ENCODE measurements at places on chromosomes 16 and 17.
A peak's percentile ranks its signal among the peaks of the same experiment; 100 is the strongest.

- DNase-seq, result no peak
Measured at GRCh38 chr16:49854188-49854795, 1.6 kb downstream of the ZNF423 start.

GRCh38 chr17:54950116-54950515 is 18.3 kb downstream of the COX11 start:
- DNase-seq, result no peak

DNA sequence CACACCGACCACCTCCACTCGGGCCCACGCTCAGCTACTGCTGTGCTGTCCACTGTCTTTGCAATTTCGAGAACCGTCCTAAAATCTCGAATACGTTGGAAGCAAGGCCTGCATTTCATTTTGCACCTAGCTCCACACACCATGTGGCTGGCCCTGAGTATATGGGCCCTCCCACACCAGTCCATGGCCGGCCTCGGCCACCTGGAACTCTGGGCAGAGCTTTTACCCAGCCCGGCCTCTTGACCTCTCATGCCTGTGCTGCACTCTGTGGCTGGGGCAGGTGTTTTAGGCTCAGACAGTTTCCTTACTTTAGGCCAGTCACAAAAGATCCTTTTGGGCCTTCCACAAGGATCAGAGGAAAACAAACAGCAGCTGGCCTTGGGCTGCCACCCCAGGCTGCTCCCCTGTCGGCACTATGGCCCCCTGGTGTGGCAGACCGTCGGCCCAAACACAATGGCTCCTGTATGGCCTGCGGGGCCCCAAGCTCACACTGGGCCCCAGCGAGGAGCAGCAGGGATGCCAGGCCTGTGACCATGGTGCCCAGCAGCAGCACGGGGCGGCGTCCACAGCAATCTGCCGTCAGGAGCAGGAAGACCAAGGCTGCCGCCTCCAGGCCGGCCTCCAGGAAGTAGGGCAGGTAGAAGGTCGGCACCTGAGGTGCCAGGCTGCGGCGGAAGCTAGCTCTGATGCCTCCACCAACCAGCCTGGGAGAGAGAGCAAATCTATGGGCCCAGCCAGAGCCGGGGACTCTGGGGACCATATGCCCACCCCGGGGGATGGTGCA is 2.5 kb downstream of the SLC22A31 start:
- no peak for DNase-seq

DNA sequence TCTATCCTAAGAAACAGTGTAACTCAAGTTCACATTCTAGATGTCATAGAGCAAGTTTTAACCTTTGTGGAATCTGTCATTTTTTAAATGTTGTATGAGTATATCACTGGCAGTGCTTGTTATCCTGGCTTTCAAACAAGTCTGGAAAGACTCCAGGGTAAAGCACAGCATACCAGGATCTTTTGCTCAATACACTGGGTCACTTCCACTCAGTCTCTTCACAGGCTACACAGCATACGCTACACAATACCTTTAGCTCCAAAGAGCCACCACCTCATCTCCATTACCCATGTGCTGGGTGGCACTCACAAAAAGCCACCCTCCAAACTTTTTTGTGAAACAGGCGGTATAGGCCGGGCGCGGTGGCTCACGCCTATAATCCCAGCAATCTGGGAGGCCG is 69.5 kb downstream of the PARN start:
- DNase-seq, result no peak

DNA sequence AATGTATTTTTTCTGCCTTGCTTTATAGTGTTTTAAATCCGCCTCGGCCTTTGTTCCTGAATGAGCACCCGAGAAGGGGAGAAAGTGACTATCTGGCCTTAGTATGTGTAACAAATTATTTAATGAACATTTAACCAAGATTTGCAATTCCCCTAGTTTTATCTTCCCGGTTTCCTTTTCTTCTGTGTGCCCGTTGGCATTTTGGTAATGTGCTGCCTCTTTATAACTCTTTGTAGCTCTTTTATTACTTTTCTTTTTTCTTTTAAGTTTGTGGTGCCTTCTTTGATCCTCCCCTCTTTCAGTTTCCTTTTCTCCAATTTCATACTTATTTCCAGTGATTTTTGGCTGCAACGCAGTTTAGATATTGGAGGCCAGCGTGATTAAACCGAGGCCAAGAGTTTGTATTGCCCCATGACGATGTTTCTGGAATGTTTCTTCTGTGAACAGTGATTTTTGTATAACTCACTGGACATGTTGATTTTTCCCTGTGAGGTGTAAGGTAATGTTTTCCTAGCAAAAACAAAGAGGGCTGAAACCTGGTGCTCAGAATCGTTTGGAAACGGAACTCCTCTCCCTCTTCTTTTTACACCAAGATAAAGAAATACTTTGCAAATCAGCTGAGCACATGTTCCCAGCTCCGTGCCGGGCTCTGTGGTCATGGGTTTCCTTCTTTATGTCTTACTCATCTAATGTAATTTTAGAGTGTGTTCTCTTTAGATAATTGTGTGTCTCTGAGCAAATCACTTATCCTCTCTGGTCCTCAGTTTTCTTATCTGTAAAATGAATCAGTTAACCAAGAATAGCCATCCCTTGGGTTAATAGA is 344.3 kb downstream of the WWOX start:
- DNase-seq, result peak; percentile 20

- DNase-seq, result peak; percentile 63
Measured at GRCh38 chr16:31874366-31875111, 932 bp downstream of the ZNF267 start.

GRCh38 chr17:2343421-2343820 is 6.1 kb downstream of the SGSM2 start:
- no peak for DNase-seq

DNA sequence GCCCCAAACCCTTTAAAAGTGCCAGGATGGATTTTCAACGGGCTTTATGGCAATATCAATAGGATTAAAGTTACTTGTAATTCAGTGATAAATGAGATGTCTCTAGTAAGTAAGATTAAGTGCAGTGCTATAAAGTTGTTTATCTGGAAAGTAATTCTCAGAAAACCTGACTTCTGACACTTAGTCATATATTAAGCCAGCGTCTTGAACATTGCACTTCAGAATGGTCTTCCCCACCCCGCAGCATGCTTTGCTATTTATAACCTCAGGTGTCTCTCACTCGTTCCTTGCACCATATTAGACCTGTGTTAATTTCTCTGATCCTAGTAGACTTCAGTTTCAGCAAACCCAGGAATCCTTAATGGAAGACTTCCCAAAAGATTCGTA is 2.1 kb upstream of the MAF start:
- no peak for DNase-seq
